ENCODE measurements at places on chromosomes 1 and 21.

DNA sequence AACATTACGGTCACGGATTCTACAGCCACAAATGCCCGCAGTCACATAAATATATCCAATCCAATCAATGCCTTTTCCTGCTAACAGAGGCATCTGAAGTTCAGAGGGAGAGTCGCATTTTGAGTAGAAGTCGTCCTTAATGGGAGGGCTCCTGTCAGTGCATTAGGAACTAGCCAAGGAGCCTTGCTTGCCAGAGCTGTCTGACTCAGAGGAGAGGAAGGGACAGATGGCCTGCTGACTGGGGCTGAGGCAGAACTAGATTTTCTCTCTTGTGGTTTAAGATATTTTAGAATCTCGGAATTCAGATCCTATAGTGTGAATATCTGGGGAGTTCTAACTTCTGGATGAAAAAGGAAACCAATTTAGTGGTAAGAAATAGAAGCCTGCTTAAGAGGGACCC is 10.6 kb downstream of the XKR8 start:
- H3K36me3 ChIP-seq = peaks cover 65% of the 10 kb centered on the region
- no peak overlapping the region for H3K4me3 ChIP-seq
- H3K27me3 ChIP-seq = no peaks in the 10 kb centered on the region

GRCh38 chr1:201221201-201221846 is 30.7 kb downstream of the IGFN1 start:
- no peak overlapping the region for H3K4me3 ChIP-seq
- DNase-seq = no peak
- no peaks in the 10 kb centered on the region for H3K27me3 ChIP-seq
- no peaks in the 10 kb centered on the region for H3K4me1 ChIP-seq
- no peaks in the 10 kb centered on the region for H3K36me3 ChIP-seq

GRCh38 chr1:43554444-43554992 is 23.8 kb downstream of the PTPRF start:
- H3K27ac ChIP-seq = peak overlapping the region; percentile 69
- no peak overlapping the region for H3K4me3 ChIP-seq
- H3K27me3 ChIP-seq = no peaks in the 10 kb centered on the region
- DNase-seq = no peak

DNA sequence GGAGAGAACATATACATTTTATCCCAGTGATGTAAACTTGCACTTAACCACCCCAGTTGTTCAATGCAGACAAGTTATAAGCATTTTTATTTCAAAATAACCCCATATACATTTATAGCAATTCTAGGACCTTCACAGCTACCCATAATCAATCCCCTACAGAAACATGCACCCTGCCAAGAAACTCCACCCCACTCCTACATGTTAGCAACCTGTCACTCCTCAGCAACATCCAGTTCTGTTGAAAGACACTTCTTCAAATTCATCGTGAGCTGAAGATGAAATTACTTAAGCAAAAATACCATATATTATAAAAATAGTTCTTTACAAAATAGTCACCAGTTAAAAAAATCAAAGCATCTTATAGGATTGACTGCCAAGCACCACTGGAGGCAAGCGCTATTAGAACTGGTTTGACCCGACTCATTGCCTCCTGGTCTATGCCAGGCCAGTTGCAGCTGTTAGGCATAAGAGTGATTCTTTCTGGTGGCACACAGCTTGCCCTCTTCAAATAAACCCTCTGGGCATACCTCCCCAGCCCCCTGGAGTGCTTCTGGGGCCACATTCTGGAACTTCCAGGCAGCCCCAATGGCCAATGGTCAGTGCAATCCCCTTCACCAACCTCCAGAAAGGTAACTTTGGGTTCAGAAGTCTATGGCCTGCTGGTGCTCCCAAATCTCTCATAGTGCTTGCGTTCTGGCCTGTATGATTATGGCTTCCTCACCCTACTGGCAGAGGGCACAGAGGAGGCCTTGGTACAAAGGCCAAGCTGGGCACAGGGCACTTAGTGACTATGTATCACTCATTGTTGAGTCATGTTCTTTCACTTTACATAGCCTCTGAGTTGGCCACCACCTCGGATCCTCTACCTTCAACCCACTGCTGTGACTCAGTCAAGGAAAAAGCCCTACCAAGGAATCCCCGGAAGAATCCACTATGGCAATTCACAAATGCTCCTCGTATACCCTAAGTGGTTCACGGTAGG is 72.2 kb upstream of the RALGPS2 start:
- H3K4me1 ChIP-seq = peaks cover 6% of the 10 kb centered on the region
- H3K27ac ChIP-seq = peak overlapping the region; percentile 56
- no peaks in the 10 kb centered on the region for H3K27me3 ChIP-seq

- H3K27me3 ChIP-seq = no peaks in the 10 kb centered on the region
- no peak for DNase-seq
- no peaks in the 10 kb centered on the region for H3K4me1 ChIP-seq
- H3K27ac ChIP-seq = no peak overlapping the region
- no peaks in the 10 kb centered on the region for H3K36me3 ChIP-seq
- H3K4me3 ChIP-seq = no peak overlapping the region
These were observed 22.4 kb downstream of the EDN2 start for GRCh38 chr1:41461790-41462679.
